CD4-positive, alpha-beta memory T cell (primary cell): ENCODE measurements at places on chromosomes 6 and 20.

DNA sequence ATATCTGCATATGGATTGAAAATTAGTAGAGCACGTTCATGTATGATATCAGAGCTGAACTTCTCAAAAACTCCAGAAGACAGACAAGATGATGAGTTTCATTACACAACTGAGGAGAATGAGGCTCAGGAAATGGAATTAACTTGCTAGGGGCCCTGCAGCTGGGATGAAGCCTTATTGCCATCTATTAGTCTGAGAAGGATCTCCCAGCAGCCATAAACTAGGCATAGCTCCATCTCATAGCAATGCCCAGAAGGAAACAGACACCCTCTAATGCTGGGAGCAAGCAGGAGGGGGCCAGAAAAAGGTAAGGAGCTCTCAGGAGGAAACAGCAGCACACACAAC, 18.0 kb downstream of the TFEB start:
- no peak for DNase-seq

DNA sequence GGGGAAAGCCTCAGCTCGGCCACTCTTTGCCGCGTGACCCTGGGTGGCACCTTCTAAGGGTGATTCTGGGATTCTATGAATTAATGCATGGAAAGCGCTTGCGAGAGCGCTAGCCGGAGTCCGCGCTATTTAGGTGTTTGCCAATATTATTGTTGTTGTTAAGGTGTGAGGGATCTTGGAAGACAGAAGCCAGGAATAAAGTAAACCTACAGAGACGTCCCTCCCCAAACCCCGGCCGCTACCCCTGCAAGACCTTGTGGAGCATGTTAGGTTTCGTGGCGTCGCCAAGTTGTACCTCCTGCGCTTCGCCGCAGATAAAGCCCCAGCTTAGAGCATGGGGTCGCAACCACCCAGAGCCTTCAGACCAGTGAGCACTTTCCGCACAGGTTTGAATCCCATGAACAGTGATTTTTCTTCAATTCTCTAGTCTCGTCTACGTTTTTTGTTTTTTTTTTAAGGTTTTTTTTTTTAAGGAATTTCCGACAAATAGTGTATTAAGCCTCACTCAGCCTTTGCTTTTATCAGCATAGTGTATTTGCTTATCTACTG, 16.9 kb upstream of the ZSCAN9 start:
- DNase-seq = no peak

- no peak for DNase-seq
These were observed 13.4 kb upstream of the SLC17A2 start for GRCh38 chr6:25943887-25944286.

DNA sequence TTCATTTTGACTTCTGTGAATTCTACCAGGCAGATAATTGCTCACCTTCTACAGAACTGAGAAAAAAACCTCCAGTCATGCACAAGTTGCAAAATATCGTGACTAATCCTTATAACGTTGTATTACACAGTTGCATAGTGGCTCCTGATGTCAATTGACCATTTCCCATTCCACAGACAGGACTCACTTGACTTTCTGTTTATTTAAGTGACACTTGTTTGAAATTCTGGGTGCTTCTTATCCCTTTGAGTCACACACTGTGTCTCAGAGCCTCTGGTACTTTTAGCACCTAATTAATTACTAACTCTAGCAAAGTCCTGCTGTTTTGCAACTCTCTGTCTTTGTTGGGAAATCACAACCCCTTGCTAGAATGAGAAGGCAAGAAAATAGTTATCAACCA, 16.2 kb upstream of the RSPO3 start:
- DNase-seq = no peak

- no peak for DNase-seq
These were observed 15.7 kb upstream of the CST7 start for GRCh38 chr20:24933266-24933908.

- no peak for DNase-seq
These were observed 28.8 kb upstream of the GNRH2 start for GRCh38 chr20:3014662-3015061.

DNA sequence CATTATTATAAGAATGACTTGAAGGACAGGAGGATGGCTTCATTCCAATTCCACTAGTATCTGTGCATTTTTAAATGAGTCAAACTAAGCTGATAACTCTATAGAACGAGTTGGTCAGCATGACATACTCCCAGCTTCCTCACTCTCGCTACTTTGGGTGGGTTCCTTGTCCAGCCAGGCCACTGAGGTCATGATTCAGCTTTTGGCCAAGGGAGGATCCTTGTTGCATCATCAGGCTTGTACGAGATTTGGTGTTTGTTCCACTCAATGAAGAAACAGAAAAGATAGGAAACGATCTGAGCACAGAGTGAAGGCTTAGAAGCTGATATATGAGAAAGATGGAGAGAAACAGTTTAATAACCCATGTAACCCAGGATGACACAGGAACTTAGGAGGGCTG, 19.8 kb downstream of the NEDD9 start:
- DNase-seq = no peak

GRCh38 chr6:34225551-34225950, 11.1 kb upstream of the HMGA1 start:
- DNase-seq = no peak

DNA sequence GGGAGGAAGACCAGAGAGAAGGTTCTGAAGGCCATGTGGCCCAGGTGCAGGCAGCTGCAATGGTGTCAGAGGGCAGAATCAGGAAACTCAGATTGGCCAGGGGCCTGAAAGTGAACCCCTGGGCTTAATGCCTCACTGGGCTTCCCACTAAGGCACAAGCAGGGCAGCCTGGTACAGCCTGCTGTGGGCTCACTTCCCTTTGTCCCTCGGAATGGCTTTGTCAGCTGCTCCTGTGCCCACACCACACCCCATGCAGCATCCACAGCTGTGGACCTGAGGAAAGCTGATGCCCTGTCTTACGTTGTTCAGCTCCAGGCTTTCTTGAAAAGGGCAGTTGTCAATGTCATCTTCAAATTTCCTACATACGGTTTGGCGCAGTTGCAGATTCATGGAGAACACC, 2.4 kb downstream of the CST9 start:
- DNase-seq = no peak

DNA sequence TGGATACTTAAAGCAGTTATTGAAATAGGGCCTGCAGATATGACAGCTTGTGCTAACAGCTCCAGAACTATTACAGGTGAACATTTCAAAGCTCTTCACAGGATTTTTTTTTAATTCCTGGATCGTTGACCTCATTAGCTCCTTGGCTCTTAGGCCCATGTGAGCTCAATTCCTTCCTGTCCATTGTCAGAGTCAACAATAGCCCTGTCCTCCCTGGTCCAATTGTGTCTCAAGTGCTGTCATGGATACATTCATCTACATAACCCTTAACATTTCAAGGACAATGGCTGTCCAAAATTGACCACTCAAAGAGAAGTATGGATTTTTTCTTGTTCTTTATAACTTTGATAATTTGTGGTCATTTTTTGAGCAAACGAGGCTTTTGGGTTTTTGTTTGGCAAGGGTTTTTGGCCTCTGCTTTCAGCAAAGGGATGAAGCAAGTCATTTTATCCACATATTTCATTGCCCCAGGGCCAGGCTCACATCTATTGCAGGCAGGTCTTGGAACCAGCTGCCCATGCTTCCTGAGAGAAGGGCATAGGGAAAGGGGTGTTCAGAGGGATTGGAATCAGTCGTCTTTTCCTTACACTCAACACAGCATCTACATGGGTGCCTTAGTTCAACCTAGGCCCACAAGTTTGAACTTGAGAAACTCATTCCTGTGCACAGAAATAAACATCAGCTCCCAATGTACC, 282.1 kb downstream of the TPBG start:
- no peak for DNase-seq

- no peak for DNase-seq
These were observed 9.6 kb downstream of the SLC18B1 start for GRCh38 chr6:132788658-132789395.

GRCh38 chr20:15098351-15098750, 760.9 kb upstream of the FLRT3 start:
- DNase-seq = no peak

DNA sequence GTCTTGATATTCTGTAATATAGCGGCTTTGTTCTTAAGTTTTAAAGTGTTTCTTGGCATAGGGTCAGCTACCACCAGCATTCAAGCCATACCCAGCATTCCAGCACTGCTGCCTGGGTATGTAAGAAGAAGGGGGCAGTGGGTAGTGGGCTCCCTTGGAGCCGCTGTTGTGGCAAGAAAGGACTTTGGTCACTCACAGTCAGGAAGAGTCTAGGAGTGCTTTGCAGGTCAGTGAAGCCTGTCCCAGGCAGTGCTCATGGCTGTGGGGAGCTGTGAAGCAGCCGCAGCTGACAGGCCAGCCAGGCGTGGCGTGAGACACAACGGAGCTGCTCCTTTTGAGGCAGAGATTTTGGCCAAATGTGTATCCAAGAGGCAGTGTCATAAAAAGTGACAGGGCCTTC, 512.0 kb downstream of the CDKAL1 start:
- DNase-seq = no peak

DNA sequence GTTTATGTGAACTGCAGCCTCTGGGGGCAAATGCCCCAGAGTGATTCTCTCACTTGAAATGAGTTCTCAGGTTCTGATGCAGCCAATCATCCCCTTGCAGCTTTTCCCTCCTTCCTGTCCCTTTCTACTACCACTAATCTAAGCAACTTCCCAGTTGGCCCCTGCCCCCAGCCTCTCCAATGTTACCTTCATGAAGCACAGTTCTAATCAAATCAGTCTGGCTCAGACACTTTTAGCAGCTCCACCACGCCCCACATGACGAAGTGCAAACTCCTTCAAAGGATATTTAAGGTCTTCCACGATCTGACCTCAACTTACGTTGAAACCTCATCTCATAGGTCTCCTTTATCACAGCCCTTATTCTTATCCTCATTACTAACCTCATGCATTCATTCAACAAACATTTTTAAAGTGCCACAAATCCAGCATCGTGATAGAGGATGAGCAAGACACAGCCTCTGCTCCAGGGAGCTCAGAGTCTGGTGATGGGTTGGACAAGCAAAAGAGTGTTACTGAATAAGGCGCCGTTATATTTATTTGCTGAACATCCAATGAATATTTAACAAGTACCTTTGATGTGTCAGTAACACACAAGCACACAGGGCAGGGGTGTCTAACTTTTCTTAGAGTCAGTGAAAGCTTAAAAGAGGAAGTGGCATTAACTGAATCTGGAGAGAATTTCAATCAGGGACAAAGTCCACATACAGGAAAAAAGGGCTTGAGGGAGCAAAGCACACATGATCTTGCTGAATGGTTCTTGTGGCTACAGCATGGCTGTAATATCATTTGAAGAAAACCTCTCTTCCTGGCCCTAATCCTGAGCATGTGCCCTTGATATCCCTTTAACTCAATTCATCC, 20.4 kb upstream of the DTNBP1 start:
- DNase-seq = no peak

- no peak for DNase-seq
These were observed 49.0 kb upstream of the RANBP9 start for GRCh38 chr6:13760307-13761304.

- DNase-seq = no peak
These were observed 6.2 kb downstream of the SEL1L2 start for GRCh38 chr20:13984211-13984610.

GRCh38 chr6:150403458-150404246, 34.8 kb downstream of the IYD start:
- no peak for DNase-seq

GRCh38 chr6:25334793-25335192, 55.6 kb downstream of the CARMIL1 start:
- DNase-seq = no peak

GRCh38 chr6:13528232-13528631, 40.8 kb upstream of the GFOD1 start:
- DNase-seq = no peak

DNA sequence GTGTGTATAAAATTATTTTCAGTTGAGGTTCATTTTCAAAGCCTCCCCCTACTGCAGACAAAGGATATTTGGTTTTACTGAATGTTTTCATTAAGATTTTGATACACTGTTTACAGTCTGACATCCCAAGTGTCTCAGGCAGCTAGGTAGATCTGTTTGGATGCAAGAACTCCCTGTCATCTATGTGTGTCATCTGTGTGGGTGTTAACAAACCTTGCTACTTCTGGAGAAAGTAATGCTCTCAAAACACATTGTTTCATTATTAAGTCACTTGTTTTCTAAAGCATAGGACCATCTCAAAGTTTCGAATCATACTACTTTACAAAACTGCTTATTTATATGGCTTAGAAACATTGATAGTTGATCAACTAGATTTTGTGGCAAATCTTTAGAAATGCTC, 114.5 kb upstream of the TMEM170B start:
- DNase-seq = no peak

DNA sequence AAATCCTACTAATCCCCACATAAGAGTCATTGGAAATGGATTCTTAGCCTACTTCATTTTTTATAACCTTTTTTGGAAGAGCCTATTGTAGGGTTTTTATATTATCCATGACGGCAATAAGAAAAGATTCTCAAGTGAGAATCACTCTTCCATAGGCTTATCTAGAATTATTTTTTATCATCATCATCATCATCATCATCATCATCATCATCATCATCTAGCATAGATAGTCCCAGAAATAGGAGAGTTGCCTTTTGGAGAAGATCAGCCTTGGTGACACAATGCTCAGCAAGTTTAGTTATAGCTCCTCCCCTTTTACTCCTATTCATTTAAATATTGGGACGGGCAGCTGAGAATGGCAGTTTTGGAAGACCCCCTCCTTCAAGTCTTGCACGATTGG, 359.1 kb upstream of the SLC35B3 start:
- no peak for DNase-seq

- no peak for DNase-seq
These were observed 4.5 kb downstream of the GID8 start for GRCh38 chr20:62942456-62942855.

DNA sequence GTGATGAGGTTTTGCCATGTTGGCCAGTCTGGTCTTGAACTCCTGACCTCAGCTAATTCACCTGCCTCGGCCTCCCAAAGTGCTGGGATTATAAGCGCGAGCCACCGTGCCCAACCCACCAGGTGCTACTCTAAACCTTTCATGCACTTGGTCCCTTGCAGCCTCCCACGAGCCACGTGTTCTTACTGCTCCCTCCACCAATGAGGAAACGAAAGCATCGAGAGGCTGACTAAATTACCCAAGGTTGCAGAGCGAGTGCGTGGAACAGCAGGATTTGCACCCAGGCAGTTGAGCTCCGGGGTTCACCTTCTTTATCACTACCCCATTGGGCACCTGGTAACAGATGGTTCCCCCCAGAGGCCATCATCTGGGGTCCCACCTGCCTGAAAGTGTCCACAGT, 208.3 kb downstream of the LY86 start:
- no peak for DNase-seq
